ENCODE measurements at places on chromosomes 16 and 17. TPM values are rescaled to one million over a fixed set of nuclear protein-coding genes. Genes with fewer than 3 reads are reported as not detected.

The PRSS36 gene
- 3.1 TPM for total RNA-seq

The CCL1 gene
- not detected for total RNA-seq

The CAPNS2 gene
- not detected for total RNA-seq

The SBK1 gene
- 1.5 TPM for total RNA-seq

The TRIM72 gene
- total RNA-seq, result not detected

The KRTAP4-1 gene
- total RNA-seq, result not detected

The KRTAP9-8 gene
- not detected for total RNA-seq

GRCh38 chr17:62822080-62822904 is 14.2 kb upstream of the MARCHF10 start:
- no peaks in the 10 kb centered on the region for H3K4me1 ChIP-seq
- no peak overlapping the region for H3K27ac ChIP-seq
- no peaks in the 10 kb centered on the region for H3K36me3 ChIP-seq
- no peaks in the 10 kb centered on the region for H3K27me3 ChIP-seq
- H3K4me3 ChIP-seq, result no peak overlapping the region

DNA sequence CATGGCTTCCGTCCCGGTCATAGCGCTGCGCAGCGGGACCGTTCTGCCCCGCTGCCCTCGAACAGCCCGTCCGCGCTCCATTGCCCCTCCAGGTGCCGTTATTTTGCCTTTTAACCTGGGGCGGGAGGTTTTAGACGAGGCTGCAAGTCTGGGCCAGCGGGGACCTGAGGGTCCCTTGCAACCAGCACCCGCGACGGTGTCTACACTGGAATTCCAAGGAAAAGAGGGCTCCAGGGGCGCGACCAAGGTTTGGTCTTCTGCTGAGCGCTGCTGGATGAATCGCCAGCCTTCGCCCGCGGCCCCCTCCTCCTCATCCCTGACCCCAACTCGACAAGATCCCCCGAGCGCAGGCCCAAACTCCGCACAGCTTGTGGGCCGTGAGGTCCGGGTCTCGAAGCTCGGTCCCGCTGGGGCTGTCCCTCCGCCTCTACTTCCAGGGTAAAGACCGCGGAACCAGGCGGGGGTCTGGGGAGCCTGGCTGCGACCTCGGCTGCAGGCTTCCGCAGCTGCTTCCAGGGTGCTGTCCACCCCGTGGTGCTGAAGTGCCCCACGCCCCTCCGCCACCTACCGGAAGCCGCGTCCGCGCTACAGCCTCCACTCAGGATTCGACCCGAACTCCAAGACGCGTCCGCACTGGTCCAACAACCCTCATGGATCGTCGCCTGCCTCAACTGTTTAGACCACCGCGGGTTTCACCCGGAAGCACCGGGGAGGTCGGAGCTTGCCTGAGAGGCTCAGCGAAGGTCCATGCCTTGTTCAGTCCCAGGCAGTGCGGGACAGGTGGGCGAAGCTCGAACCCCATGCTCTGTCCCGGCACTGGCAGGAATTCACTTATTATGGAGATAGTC is 10.1 kb upstream of the CA4 start:
- peaks cover 5% of the 10 kb centered on the region for H3K4me1 ChIP-seq
- DNase-seq, result peak; percentile 61
- H3K4me3 ChIP-seq, result no peak overlapping the region

GRCh38 chr16:49854188-49854795 is 1.6 kb downstream of the ZNF423 start:
- H3K36me3 ChIP-seq, result no peaks in the 10 kb centered on the region
- H3K27ac ChIP-seq, result peak overlapping the region; percentile 92
- H3K4me3 ChIP-seq, result peak overlapping the region; percentile 76
- H3K27me3 ChIP-seq, result no peaks in the 10 kb centered on the region
- DNase-seq, result peak; percentile 33

DNA sequence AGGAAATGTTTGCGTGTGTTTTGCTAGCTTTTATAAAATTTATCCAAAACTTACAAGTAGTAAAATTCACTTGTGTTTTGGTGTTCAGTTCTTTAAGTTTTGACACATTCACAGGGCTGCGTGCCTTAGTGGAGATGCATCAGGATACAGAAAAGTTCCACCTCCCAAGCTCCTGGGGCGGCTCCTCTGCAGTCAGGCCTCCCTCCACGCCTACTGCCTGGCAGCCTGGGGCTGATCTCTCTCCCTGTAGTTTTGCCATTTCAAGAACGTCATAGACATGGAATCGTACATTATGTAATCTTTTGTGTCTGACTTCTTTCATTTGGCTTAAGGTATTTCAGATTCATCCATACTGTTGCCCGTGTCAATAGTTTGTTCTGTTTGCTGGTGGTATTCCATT is 27.2 kb upstream of the IRF8 start:
- H3K4me3 ChIP-seq, result no peak overlapping the region
- no peaks in the 10 kb centered on the region for H3K4me1 ChIP-seq
- H3K27ac ChIP-seq, result no peak overlapping the region

DNA sequence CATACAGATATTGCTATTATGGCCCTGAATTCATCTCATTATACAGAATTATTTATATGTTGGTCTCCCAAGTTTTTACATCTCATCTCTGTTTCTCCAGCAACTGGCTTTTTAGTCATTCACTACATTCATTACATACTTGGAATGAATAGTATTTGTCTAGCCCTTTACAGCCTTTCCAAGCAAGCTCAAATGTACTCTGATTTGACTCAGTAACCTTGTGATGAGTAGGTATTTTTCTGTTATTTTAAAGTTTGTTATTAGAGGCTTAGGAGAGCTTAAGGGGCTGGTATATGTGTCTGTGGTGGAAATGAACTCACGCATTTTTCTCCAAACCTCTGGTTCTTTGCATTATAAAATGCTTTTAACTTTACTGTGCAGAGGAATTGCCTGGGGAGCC is 224.7 kb downstream of the SNX29 start:
- no peak for DNase-seq
- no peaks in the 10 kb centered on the region for H3K27me3 ChIP-seq
- H3K27ac ChIP-seq, result no peak overlapping the region
- no peaks in the 10 kb centered on the region for H3K4me1 ChIP-seq

DNA sequence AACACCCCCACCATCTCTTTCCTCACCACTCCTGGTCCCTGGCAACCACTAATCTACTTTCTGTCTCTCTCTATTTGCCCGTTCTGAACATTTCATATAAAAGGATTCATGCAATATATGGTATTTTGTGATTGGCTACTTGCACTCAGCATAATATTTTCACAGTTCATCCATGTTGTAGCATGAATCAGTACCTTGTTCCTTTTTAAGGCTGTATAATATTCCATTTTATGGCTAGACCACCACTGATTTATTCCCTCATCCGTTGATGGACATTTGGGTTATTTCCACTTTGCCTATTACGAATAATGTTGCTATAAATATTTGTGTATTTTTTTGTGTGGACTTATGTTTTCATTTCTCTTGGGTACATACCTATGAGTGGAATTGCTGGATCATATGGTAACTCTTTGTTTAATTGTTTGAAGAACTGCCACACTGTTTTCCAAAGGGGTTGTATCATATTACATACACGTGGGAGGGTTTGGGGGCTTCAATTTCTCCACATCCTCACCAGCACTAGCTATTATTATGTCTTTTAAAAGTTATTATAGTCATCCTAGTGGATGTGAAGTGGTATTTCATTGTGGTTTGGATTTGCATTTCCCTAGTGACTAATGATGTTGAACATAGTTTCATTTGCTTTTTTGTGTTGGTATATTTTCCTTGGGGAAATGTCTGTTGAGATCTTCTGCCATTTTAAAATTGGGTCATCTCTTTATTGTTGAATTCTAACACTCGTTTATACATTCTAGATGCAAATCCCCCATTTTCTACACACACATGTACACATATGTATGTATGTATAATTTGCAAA is 26.3 kb downstream of the SEC14L5 start:
- no peak overlapping the region for H3K4me3 ChIP-seq
- H3K36me3 ChIP-seq, result no peaks in the 10 kb centered on the region
- DNase-seq, result no peak
- H3K27ac ChIP-seq, result no peak overlapping the region

DNA sequence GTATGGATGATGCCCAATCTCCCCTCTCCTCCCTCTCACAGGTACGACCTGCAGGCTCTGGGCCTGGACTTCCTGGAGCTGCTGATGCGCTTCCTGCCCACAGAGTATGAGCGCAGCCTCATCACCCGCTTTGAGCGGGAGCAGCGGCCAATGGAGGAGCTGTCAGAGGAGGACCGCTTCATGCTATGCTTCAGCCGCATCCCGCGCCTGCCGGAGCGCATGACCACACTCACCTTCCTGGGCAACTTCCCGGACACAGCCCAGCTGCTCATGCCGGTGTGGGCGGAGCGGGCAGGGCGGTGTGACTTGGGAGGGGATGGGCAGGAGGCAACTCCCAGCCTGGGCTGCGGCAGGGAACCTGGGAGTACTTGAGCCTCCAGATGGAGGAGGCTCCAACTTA is 18.1 kb downstream of the SPATA32 start:
- no peak for DNase-seq
- H3K4me3 ChIP-seq, result no peak overlapping the region
- no peak overlapping the region for H3K27ac ChIP-seq
- H3K4me1 ChIP-seq, result peaks cover 1% of the 10 kb centered on the region
- no peaks in the 10 kb centered on the region for H3K27me3 ChIP-seq

DNA sequence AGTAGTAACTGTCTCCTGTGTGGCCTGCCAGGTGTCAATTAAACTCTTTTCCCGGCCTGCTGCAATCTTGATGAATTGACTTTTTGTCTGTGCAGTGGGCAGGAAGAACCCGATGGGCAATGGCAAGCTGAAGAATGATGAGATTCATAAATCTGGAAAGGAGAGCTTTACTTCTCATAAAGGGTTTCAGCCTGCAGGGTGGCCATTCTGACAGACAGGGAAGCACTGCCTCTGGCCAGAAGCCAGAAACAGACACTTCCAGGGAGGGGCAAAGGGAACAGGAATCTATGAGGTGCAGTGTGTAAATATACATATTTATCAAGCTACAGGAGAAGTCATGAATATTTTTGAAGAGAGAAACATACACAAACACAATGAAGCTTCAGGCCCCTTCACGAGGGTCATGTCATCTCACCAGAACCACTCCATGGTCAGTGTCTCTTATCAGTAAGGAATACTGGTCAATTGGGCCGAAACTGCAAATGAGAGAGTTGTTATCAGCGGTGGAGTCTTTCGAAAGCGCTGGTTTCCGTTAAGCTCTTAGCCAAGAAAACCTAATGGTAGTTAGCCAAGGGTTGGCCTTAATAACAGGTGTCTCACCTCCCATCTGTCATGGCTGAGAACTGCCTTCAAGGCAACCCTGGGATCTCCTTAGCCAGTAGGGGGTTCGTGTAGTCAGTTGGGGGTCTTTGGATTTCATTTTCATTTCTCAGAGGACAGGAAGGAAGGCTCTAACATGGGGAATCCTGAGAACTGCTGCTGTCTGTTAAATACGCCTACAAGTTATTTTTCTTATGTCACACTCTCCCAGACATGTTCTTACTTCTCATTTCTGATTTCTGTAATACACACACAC is 1.2 kb upstream of the NARF start:
- no peaks in the 10 kb centered on the region for H3K27me3 ChIP-seq
- no peak for DNase-seq
- H3K4me1 ChIP-seq, result peaks cover 26% of the 10 kb centered on the region
- H3K36me3 ChIP-seq, result no peaks in the 10 kb centered on the region
- H3K27ac ChIP-seq, result peak overlapping the region; percentile 100

GRCh38 chr17:80952291-80952690 is 39.4 kb upstream of the CHMP6 start:
- H3K4me1 ChIP-seq, result no peaks in the 10 kb centered on the region
- no peak for DNase-seq
- H3K36me3 ChIP-seq, result no peaks in the 10 kb centered on the region
- no peaks in the 10 kb centered on the region for H3K27me3 ChIP-seq
- no peak overlapping the region for H3K4me3 ChIP-seq
- H3K27ac ChIP-seq, result no peak overlapping the region

DNA sequence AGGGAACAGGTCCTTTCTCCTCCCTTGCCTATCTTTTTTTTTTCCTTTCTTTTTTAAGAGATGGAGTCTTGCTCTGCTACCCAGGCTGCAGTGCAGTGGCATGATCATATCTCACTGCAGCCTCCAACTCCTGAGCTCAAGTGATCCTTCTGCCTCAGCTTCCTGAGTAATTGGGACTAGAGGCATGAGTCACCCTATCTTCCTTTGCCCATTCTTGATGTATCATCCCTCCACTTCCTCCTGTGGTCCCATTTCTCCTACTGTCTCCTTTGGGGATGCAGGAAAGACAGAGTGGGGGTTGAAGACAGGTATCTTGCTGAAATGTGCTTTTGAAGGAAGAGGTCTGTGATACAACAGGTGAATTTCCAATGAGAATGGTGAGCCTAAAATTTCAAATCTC is 5.5 kb downstream of the MYO19 start:
- no peaks in the 10 kb centered on the region for H3K4me1 ChIP-seq
- H3K27me3 ChIP-seq, result no peaks in the 10 kb centered on the region
- H3K36me3 ChIP-seq, result peaks cover 24% of the 10 kb centered on the region
- DNase-seq, result no peak
- no peak overlapping the region for H3K27ac ChIP-seq

DNA sequence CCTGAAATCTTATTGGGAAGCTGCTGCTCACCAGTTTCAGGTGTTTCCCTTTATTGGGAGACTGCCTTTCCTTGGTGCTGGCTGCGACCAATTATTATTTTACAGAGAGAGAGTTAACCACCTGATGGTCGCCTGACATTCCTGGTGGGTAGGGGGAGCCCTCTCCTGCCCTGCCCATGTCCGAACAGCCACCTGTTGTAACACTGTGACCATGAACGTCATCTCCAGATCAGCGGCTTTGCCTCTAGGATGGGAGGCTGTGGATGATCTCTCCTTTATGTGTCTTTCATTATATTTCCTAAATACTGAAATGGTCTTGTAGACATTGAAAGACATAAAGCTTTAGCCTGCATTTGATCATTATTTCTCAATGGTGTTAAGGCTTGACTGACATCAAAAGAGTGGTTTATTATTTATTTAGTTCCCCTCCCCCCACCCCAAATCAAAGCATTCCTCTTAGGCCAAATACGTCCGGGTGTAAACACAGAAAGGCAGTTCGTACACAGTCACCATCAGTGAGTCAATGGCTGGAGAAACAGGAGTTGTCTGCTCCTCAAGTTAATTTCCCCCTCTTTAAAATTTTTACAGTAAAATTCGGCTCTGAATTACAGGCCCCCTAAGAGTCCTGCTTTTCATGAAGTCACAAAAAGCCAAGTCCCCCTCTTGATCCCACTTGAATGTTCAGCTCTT is 57.8 kb upstream of the CACNG5 start:
- DNase-seq, result no peak
- no peaks in the 10 kb centered on the region for H3K27me3 ChIP-seq
- H3K4me1 ChIP-seq, result peaks cover 8% of the 10 kb centered on the region
- H3K4me3 ChIP-seq, result no peak overlapping the region
- no peaks in the 10 kb centered on the region for H3K36me3 ChIP-seq

DNA sequence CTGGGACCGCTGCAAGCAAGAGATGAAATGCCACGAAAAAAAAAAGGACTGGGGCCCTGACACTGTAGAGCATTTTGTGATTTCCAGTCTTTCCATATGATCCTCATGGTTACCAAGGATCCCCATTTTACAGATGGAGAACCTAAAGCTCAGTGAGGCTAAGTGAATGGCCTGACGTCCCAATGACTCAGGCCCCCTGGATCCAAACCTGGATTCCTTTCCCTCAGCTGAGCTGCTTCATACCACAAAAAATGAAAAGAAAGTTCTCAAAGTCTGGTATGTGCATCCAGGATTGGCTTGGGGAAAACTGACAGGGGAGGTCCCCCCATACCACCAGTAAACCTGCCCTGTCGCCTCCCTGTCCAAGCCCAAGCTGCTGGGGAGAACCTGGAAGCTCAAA is 80.5 kb downstream of the TEX14 start:
- no peak for DNase-seq
- H3K36me3 ChIP-seq, result no peaks in the 10 kb centered on the region
- no peaks in the 10 kb centered on the region for H3K4me1 ChIP-seq
- H3K4me3 ChIP-seq, result no peak overlapping the region

GRCh38 chr16:30777591-30778297 is 9.3 kb downstream of the ZNF629 start:
- no peak overlapping the region for H3K27ac ChIP-seq
- DNase-seq, result no peak
- H3K27me3 ChIP-seq, result no peaks in the 10 kb centered on the region
- no peak overlapping the region for H3K4me3 ChIP-seq
